Mucosa of gallbladder (tissue), 1 donor: ENCODE measurements at places on chromosomes 13 and 19. TPM values are rescaled to one million over a fixed set of nuclear protein-coding genes. Genes with fewer than 3 reads are reported as not detected.

Gene MYO16
- total RNA-seq = 0.20 TPM

Gene METTL21C
- 0.52 TPM for total RNA-seq

Gene ADM5
- total RNA-seq = 1.3 TPM

GRCh38 chr13:41458761-41459431 is 1.5 kb downstream of the RGCC start:
- no peak for DNase-seq

GRCh38 chr13:27117952-27118351 is 53.7 kb downstream of the USP12 start:
- no peak for DNase-seq

Gene VSIG10L
- 11.3 TPM for total RNA-seq

GRCh38 chr13:107743526-107743925 is 471.8 kb downstream of the LIG4 start:
- DNase-seq = no peak

GRCh38 chr19:55278391-55279135 is 1.3 kb downstream of the HSPBP1 start:
- DNase-seq = no peak
